Caki2 (cell line): ENCODE measurements at places on chromosomes 7 and 10.
A peak's percentile ranks its signal among the peaks of the same experiment; 100 is the strongest.

DNA sequence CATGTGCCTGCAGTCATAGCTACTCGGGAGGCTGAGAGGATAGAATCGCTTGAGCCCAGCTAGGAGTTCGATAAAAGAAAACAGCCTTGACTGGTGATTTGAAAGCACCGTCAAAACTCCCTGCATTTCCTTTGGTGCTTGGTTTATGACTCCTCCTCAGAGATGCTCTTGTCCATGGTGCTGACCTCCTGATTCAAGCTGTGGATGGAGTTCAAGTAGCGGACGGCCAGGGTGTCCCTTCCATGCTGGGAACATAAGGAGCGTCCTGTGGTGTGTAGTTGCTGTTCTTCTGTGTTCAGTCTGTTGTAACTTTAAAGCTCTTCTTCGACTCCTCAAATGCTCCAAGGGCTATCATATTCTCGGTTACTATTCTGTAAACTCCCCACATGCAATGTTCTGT, 382.5 kb upstream of the KIAA1217 start:
- DNase-seq, result peak; percentile 43

- no peak for DNase-seq
These were observed 54.1 kb upstream of the NPSR1 start for GRCh38 chr7:34603711-34604444.

GRCh38 chr7:2641406-2642393, 9.9 kb downstream of the TTYH3 start:
- peak; percentile 96 for DNase-seq

GRCh38 chr7:18861514-18862118, 255.8 kb downstream of the TWIST1 start:
- no peak for DNase-seq

- DNase-seq, result no peak
These were observed 61.7 kb downstream of the GSAP start for GRCh38 chr7:77354484-77354883.

DNA sequence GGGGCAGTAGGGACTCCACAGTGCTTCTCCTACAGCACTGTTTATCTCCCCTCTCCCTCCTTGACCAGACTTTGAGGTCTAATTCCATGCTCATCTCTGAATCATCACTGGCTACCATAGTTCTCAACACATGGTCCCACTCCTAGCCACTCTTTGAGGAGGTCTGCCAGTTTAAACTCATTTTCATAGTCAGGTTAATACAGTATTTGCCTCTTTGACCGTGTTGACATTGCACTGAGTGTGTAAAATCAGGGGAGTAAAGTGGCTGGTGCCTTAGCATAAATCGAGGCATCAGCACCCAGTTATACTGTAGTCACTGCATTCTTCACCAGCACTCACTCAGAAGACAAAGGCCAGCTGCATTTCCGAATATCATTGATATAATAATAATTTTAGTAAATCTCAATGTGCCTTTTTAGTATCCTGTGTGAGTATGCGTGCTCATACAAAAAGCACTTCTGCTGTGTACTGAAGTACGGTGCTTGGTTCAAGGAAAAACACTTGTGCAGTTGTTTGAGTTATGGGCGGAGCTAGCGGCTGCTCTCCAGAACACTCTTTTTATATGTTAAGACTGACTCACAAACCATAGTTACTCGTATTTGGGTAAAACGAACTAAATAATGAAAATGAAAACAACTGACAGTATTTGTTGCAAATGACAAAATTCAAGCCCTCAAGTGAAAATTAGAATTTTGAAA, 89.7 kb downstream of the GALNT11 start:
- DNase-seq, result no peak
